ENCODE measurements at places on chromosomes 6 and 20.

- no peak for DNase-seq
Measured at GRCh38 chr20:31476643-31477215, 1.6 kb downstream of the REM1 start.

DNA sequence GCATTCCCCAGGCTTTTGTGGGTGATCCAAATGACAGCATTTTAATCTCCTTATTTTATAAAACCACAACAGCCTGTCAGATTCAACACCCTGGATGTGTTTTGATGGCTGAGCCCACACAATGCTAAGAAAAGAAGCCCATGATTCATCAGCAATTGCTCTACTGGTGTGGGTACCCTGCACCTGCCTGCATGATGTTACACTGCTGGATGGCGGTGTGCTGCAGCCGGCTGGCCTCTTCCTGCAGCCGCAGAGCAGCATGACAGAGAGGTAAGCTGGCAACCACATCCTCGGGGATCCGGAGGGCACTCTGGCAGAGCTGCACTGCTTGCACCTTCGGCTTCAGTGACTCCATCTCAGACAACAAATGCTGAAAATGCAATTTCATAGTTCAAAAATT is 327.5 kb downstream of the SYNE1 start:
- no peak for DNase-seq

- DNase-seq = peak; percentile 80
Measured at GRCh38 chr20:34558320-34559218, at the start of gene MAP1LC3A. MAP1LC3A (plus strand) TSS chr20:34558718; CDS start chr20:34558869, 151 bp downstream.

- DNase-seq = no peak
Measured at GRCh38 chr20:57570145-57570850, 9.4 kb downstream of the PCK1 start.

DNA sequence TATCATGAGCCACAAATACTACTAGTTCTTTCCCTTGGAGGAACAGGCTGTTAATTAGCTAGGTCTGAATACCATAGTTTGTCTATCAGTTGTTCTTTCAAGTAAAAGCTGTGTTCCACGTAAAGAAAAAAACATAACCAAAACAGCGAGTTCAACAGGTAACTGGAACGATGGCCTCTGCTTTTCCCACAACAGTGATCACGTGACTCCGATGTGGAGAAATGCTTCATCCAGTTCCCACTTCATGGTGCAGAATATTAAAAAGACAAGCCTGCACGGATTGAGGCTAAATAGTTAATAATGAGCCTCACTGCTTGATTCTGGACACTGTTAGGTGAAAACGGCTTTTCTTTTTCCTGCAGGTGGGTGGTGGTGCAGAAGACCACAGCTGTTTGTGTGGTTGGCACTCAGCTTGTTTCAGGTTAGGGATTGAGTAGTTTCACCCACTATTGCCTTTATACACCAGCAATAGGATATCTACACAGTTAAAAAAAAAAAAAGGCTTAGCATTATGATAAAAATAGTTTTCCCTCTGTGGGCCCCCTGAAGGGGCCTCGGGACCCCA is 88.1 kb downstream of the DACT2 start:
- DNase-seq = no peak

DNA sequence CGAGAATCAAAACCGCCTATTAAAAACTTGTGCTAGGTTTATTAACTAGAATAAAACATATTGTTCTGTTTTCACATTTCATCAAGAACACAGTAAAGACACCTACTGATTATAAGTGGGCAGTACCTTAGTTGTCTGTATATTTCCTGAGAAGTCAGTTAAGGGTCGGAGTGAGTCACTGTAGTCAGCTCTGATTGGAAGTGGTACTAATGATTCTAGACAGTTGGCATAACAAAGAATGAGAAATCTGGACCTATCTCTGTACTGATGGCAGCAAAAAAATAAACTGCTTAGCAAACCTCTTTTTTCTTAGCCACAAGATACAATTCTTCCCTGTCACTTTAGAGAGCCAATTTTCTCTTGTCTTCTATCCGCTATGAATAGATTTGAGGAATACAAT is 387.3 kb upstream of the ADGRB3 start:
- DNase-seq = no peak

GRCh38 chr20:21640556-21640955 is 64.9 kb upstream of the PAX1 start:
- DNase-seq = no peak

DNA sequence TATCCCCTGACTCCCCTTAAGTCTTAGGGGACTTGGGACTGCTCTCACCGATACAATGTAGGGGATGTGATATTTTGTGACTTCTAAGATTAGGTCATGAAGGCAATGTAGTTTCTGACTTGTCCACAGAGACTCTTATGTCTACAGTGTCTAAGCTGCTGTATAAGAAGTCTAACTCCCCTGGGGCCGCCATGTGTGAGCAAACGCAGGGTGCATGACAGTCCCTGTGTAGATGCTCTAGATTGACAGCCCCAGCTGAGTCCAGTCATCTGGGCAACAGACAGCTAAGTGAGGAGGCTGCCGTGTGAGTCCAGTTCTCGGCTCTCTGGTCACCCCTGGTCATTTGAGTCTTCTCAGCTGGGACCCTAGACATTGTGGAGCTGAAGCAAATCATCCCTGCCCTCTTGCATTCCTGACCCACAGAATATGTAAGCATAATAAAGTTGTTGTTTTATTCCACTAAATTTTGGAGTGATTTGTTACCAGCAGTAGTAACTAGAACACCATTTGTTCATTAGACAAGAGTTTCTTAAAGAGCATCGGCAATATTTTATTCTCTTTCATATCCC is 743.3 kb upstream of the CHD6 start:
- no peak for DNase-seq

DNA sequence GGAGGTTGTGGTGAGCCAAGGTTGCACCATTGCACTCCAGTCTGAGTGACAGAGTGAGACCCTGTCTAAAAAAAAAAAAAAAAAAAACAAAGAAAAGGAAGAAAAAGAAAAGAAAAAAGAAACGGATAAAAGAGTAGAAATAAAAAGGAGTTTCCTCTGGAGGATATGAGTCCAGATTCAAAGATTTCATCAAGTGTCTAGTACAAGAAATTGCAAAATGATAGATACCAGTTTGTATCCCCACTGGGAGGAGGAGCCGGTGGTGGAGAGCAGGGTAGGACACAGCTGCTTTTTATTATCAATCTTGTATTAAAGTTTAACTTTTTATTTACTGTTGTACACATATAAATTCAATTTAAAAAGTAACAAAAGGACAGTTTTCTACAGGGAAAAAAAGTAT is 113.9 kb downstream of the BMP7 start:
- no peak for DNase-seq

GRCh38 chr6:24451581-24452388 is 37.6 kb downstream of the GPLD1 start:
- DNase-seq = no peak

- DNase-seq = no peak
Measured at GRCh38 chr6:165042912-165043311, 266.5 kb downstream of the C6orf118 start.

GRCh38 chr6:89433252-89434149 is 549 bp downstream of the ANKRD6 start:
- DNase-seq = no peak

DNA sequence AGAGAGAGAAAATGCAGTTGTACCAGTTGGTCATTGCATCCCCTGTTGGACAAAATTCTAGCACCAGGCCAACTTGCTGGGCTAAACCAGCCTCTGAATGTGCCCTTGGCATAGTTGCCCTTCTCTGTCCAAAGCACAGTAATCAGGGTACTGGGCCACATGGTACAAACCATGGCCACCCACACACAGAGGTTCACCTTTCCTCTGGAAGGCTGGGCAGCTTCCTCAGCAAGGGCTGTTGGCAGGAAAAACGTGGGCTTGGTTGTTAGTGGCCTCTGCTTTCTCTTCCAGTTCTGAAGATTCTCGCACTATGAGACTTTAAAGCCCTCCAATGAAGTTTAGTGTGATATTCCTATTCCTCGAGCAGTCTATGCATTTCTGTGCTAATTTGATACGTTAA is 706 bp downstream of the DDO start:
- no peak for DNase-seq

DNA sequence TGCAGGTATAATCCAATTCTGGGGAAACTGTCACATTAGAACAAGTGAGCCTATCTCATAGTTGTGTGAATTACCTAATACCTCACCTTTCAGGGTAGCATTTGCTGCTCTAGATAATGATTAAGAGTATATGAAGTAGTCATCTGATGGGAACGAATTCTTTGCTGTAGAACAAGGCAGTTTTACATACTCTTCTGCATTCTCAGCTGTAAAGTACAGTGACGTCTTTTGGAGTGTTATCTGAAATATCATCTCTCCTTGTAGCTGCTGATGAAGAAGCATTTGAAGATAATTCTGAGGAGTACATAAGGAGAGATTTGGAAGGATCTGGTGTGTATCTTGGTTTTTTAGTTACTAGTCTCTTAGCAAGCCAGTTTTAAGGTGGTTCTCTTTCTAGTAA is 28.4 kb downstream of the CSE1L start:
- no peak for DNase-seq

DNA sequence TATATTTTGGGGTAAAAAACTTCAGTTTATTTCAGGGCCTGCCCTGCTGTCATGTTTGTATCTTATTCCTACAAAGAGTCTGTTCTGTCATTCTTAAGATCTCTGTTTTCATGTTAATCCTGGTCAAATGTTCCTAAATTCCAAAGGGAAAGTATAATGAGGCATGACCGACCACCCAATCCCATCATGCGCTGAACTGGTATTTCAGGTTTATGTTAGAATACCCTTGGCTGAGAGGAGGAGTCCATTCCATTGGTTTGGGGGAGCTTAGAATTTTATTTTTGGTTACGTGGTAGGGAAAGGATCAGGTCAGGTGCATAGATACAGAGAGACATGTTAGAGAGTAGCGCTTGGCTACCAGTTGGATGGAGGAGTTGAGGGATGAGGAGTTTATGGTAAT is 25.7 kb downstream of the CFAP61 start:
- no peak for DNase-seq

DNA sequence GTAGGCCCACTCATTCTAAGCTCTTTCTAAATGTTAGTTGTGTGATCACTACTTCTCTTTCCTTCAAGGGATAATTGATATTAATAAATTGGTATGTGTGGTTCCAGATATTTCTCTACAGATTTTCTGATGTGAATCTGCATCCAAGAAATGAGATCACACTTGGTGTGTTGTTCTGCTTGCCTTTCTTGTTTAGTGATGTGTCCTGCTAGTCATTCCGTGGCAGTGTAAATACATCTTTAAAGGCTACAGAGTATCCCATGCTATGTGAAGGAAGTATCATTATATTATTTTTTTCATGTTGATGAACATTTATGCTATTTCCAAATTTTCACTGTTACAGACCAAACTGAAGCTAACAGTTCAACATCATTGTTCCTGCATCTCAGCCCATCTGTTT is 13.2 kb downstream of the CDH26 start:
- DNase-seq = no peak

DNA sequence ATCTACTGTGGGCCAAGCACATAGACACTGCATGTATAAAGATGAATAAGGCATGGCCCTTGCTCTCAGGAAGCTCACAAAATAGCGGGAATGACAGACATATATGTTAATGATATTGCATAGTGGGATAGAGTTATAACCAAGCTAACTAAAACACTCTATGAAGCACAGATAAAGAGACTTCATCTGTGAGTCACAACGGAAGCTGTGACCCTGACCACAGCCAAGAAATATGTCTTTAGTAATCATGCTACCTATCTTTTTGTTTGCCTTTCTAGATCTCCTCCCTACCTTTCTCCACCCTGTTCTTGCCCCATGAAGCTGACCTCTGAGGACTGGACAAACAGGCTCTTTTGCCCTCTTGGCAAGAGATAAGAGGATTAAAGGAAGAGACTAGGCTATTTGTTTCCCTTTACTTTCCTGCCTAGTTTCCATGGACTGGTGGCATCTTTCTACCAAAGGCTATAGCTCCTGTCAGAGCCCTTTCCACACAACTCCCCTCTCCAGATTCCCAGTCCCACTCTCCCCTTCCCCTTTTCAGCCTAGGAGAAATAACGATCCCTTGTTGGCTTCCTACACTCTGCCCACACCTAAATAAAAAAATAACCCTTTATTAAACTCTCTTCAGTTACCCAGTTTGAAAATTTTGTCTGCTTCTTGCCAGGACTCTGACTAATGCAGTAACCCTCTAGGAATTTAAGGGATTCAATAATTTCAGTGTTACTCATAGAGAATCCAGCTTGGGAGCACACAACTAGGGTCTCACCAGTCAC is 504.9 kb upstream of the MARCKS start:
- peak; percentile 37 for DNase-seq

- no peak for DNase-seq
Measured at GRCh38 chr6:152981989-152982903, 595 bp downstream of the FBXO5 start.

DNA sequence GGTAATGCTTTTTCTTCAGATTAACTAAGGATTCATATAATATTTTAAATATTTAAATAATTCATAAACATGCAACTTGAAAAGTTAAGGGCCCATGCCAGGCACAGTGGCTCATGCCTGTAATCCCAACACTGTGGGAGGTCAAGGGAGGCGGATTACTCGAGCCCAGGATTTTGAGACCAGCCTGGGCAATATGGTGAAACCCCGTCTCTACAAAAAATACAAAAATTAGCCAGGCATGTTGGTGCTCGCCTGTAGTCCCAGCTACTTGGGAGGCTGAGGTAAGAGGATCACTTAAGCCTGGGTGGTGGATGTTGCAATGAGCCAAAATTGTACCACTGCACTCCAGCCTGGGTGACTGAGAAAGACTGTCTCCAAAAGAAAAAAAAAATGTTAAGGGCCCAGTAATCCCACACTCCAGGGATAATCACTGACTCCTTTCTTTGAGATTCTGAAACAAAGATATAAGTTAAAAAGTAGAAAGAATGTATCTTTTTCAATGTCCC is 7.9 kb upstream of the RIN2 start:
- no peak for DNase-seq

GRCh38 chr20:24960302-24960801 is 11.3 kb downstream of the CST7 start:
- DNase-seq = no peak

- no peak for DNase-seq
Measured at GRCh38 chr6:41194386-41194785, 6.6 kb downstream of the TREML2 start.

GRCh38 chr20:47464380-47465101 is 37.1 kb upstream of the NCOA3 start:
- peak; percentile 87 for DNase-seq

DNA sequence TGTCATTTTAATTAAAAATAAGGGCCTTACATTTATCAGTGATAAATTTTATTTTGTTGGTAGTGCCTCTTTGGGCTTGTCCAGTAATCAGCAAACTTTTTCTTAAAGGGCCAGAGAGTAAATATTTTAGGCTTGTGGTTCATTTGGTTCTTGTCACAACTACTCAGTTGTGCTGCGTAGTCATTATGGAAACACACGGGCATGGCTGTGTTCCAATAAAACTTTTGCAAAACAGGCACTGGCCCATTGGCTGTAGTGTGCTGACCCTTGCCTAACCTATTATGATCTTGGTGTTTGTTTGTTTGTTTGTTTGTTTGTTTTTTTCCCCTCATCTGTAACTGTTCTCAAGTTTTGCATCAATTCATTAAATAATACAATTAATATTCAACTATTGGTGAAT is 19.4 kb downstream of the TBPL1 start:
- no peak for DNase-seq
